Activated CD8-positive, alpha-beta T cell treated with anti-CD3 and anti-CD28 coated beads for 36 hours (primary cell): ENCODE measurements at places on chromosomes 7 and 10. TPM values are rescaled to one million over a fixed set of nuclear protein-coding genes. Genes with fewer than 3 reads are reported as not detected.

DNA sequence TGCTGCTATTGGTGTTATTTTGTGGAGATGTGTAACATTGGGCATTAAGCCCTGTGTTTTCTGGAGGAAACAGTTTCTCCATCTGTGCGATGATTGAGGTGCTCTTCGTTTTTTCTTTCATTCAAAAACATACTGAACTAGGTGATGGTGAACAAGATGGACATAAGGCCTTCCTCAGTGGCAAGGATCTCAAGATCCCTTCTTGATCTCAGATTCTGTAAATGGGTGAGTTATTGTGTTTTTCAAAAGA lies 759 bp upstream of the ELAPOR2 start:
- H3K4me3 ChIP-seq, result peak overlapping the region; percentile 79
- H3K27me3 ChIP-seq, result peaks cover 17% of the 10 kb centered on the region
- H3K36me3 ChIP-seq, result no peaks in the 10 kb centered on the region
- peaks cover 13% of the 10 kb centered on the region for H3K4me1 ChIP-seq
- DNase-seq, result no peak
- H3K27ac ChIP-seq, result peak overlapping the region; percentile 73

DNA sequence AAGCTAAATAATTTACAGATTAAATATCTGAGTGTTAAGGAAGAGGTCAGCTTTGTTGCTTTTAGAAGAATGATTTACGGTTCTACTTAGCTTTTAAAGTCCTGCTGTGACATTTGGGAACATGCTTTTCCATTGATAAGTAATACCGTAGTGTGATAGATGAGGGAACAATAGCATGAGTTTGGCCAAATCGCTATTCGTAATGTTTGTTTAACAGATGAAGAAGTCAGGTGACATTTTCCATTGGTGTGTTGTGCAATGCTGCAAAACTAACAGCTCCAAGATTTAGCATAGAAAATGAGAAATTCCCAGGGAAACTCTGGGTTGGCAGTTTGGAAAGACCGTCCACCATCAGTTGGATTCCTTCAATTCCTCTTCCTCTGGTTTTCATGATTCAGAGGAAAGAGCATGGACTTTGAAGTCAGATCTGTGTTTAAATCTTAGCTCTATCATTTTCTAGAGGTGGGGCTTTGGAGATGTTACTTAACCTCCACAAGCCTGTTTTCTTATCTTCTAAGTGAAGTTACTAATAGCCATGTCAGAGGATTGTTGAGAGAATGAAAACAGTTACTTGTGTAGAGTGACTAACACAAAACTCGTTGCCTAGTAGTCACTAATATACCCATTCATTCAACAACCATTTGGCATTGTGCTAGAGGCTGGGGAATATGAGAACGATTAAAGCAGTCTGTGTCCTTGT lies 140.4 kb upstream of the BMPER start:
- H3K36me3 ChIP-seq, result no peaks in the 10 kb centered on the region
- no peak overlapping the region for H3K27ac ChIP-seq
- no peak for DNase-seq
- H3K4me3 ChIP-seq, result no peak overlapping the region
- H3K27me3 ChIP-seq, result no peaks in the 10 kb centered on the region

DNA sequence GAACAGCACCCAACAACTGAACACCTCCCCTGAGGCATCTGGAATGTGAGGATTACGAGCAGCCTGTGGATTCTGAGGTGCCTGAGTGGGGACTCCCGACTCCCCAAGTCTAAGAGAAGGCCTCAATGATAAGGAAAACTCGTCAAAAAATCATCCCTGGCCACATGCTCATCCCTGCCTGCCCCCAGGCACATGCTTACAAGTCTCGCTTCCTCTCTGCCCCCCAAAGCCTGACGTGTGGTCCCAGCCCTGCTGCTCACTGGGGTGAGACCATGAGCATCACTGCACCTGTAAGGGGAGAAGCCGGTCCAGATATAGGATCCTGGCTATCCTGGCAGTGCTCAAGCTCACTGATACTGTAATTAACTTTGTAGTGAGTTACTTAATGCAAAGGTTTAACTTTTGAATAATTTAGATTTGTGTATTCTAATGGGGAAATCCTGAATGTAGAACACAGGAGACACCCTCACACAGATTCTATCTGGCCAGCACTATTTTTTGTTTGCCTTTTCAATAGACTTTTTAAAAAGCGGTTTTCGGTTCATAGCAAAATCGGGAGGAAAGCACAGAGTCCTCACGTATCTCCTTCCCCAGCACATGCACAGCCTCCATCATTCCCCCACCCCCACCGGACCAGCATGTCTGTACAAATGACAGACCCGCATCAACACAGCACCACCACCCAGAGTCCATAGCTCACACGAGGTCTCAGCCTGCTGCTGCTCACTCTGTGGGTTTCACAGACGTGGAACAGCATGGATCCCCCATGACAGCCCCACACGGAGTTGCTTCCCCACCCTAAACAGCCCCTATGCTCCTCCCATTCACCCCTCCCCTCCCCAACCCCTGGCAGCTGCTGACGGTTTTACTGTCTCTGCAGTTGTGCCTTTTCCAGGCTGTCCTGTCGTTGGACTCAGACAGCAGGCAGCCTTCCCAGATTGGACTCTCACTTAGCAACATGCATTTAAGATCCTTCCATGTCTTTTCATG lies 167.9 kb downstream of the DIP2C start:
- H3K27ac ChIP-seq, result no peak overlapping the region
- no peaks in the 10 kb centered on the region for H3K4me1 ChIP-seq
- peaks cover 5% of the 10 kb centered on the region for H3K27me3 ChIP-seq
- no peaks in the 10 kb centered on the region for H3K36me3 ChIP-seq
- H3K4me3 ChIP-seq, result no peak overlapping the region
- no peak for DNase-seq

GRCh38 chr7:49488573-49488972 lies 284.9 kb upstream of the VWC2 start:
- H3K36me3 ChIP-seq, result no peaks in the 10 kb centered on the region
- no peaks in the 10 kb centered on the region for H3K27me3 ChIP-seq
- H3K27ac ChIP-seq, result no peak overlapping the region
- H3K4me1 ChIP-seq, result no peaks in the 10 kb centered on the region

GRCh38 chr7:52958621-52959140 lies 76.8 kb upstream of the POM121L12 start:
- no peak for DNase-seq
- H3K4me1 ChIP-seq, result no peaks in the 10 kb centered on the region
- no peaks in the 10 kb centered on the region for H3K36me3 ChIP-seq
- H3K4me3 ChIP-seq, result no peak overlapping the region
- H3K27me3 ChIP-seq, result no peaks in the 10 kb centered on the region

- peaks cover 2% of the 10 kb centered on the region for H3K4me1 ChIP-seq
- H3K4me3 ChIP-seq, result no peak overlapping the region
- H3K27ac ChIP-seq, result no peak overlapping the region
- no peak for DNase-seq
- no peaks in the 10 kb centered on the region for H3K27me3 ChIP-seq
Observed at GRCh38 chr7:159084069-159084801, 60.4 kb downstream of the VIPR2 start.

GRCh38 chr10:68625316-68625921 lies 65.3 kb downstream of the TET1 start:
- H3K4me1 ChIP-seq, result peaks cover 23% of the 10 kb centered on the region
- no peaks in the 10 kb centered on the region for H3K36me3 ChIP-seq
- H3K27ac ChIP-seq, result peak overlapping the region; percentile 49
- no peak overlapping the region for H3K4me3 ChIP-seq

DNA sequence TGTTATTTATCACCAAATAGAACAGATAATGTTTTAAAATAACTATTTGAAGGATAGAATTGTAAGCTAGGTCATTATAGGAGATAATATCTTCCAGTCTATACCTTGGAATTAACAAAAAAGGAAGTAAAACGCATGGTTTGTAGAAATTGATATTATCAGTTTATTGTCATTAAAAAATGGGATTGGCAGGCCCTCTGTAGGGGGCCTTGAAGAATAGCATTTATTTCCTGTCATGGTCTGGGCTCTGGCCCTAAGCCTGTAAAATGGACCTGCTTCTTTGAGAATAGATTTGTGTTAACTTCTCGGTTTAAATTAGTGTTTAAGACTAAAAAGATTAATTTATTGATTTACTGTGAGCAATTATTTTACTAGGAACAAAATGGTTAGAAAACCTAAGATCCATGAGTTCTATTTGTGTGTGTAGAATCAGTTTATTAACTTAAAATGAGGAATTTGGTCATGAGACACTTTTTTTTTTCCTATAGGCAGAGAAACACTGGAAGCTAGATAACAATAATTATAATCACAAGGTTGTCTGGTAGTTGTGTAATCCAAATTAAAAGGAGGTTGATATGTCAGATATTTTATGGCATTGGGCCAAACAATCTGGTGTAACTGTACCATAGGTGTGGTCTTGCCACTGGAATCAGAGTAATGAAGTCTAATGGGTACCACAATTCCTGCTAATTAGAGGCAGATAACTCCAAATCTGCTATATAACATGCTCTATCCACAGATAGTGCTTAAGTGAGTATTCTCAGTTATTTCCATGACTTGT lies 197.4 kb upstream of the FOXP2 start:
- DNase-seq, result no peak
- H3K27ac ChIP-seq, result no peak overlapping the region
- no peaks in the 10 kb centered on the region for H3K36me3 ChIP-seq
- H3K4me1 ChIP-seq, result no peaks in the 10 kb centered on the region

GRCh38 chr10:13340068-13340467 lies 8.0 kb downstream of the SEPHS1 start:
- peaks cover 33% of the 10 kb centered on the region for H3K4me1 ChIP-seq
- peak overlapping the region; percentile 11 for H3K4me3 ChIP-seq
- no peak for DNase-seq

- peaks cover 19% of the 10 kb centered on the region for H3K4me1 ChIP-seq
- no peak for DNase-seq
- no peaks in the 10 kb centered on the region for H3K36me3 ChIP-seq
- peaks cover 66% of the 10 kb centered on the region for H3K27me3 ChIP-seq
Observed at GRCh38 chr10:71213761-71214440, 1.5 kb downstream of the UNC5B start.

GRCh38 chr7:113561446-113561845 lies 357.4 kb downstream of the PPP1R3A start:
- H3K27me3 ChIP-seq, result no peaks in the 10 kb centered on the region
- DNase-seq, result no peak
- H3K4me1 ChIP-seq, result no peaks in the 10 kb centered on the region
- no peak overlapping the region for H3K27ac ChIP-seq

DNA sequence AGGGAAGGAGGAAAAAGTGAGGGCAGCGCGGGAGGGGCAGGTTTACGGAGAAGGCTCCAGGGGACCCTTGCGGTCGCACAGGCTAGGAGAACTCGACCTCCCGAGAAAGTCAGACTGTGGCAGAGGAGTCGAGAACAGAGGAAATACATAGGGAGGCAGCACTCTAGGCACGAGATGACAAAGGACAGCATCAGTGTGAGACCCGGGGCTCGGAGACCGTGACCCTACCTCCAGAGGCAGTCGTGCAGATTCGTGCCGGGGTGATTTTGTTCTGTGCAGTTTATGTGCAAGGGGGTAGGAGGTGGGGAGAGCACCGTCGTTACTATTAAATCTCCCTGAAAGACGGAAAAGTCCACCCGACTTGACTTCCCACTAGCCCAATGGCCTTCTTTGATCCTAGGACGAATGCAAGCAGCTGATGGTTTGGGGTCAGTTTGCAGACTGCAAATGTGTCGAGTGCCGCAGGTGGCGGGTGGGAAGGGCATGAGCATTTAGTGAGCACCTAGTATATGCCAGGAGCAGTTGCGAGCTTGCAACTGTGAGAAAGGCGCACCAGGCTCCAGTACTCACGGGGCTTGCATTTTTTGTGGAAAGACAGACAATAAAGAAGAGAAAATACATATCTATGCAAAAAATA lies 674 bp upstream of the OSBPL3 start:
- peak overlapping the region; percentile 83 for H3K4me3 ChIP-seq
- H3K27ac ChIP-seq, result peak overlapping the region; percentile 89
- DNase-seq, result peak; percentile 69

GRCh38 chr7:146773506-146773905 lies 656.9 kb downstream of the CNTNAP2 start:
- no peaks in the 10 kb centered on the region for H3K4me1 ChIP-seq
- no peaks in the 10 kb centered on the region for H3K27me3 ChIP-seq
- DNase-seq, result no peak
- no peak overlapping the region for H3K27ac ChIP-seq
- H3K36me3 ChIP-seq, result no peaks in the 10 kb centered on the region
- no peak overlapping the region for H3K4me3 ChIP-seq

DNA sequence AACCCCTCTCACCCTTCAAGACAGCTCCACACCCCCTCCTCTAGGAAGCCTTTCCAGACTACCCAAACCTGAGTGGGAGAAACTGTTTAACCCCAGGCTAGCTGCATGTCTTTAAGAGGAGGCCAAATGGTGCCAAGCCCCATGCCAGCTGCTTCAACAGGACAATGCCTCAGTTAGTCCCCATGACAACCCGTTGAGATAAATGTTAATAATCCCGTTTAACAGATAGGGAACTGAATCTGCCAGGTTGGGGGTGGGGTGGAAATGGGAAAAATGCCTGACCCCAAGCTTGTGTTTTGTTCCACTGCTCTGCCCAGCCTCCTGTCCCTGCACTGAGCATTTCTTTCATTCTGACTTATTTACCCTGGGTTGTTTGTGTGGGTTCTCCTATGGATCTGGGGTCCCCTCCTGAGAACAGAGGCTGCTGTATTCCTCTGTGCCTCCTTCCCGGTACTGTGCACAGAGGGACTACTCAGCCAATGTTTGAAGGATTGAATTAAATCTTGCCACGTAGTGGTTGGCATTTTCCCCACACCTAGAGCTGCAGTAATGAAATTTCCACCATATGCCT lies 452.6 kb upstream of the ZMIZ1 start:
- H3K4me3 ChIP-seq, result no peak overlapping the region
- H3K27ac ChIP-seq, result no peak overlapping the region
- no peaks in the 10 kb centered on the region for H3K4me1 ChIP-seq
- DNase-seq, result no peak

- H3K27me3 ChIP-seq, result no peaks in the 10 kb centered on the region
- H3K36me3 ChIP-seq, result no peaks in the 10 kb centered on the region
- no peak overlapping the region for H3K27ac ChIP-seq
- no peaks in the 10 kb centered on the region for H3K4me1 ChIP-seq
- no peak for DNase-seq
Observed at GRCh38 chr7:112103246-112103645, 103.0 kb downstream of the DOCK4 start.

DNA sequence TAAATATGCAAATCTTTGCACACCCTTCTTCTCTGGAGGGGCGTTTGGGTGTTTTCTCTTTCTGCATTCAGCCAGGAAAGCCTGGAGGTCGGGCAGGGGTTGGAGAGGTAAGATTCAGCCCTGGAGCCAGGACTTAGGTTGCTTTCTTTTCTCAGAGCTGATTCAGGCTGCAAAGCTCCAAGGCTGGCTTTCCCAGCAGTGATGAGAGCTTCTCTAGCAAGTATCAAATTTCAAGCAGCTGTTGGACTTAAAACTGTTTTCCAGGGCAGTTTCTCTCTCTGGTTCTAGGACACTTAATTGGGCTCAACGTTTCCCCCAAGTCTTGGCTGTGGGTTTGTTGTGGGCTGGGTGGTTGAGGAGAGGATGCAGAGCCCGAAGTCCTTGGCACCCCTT lies 608 bp downstream of the AKR1B10 start:
- no peak overlapping the region for H3K4me3 ChIP-seq
- DNase-seq, result no peak
- peaks cover 8% of the 10 kb centered on the region for H3K27me3 ChIP-seq
- H3K36me3 ChIP-seq, result no peaks in the 10 kb centered on the region
- H3K27ac ChIP-seq, result no peak overlapping the region
- no peaks in the 10 kb centered on the region for H3K4me1 ChIP-seq

GRCh38 chr10:7471720-7472367 lies 61.0 kb upstream of the SFMBT2 start:
- peaks cover 25% of the 10 kb centered on the region for H3K4me1 ChIP-seq
- DNase-seq, result peak; percentile 31
- peak overlapping the region; percentile 65 for H3K4me3 ChIP-seq
- no peaks in the 10 kb centered on the region for H3K27me3 ChIP-seq
- peak overlapping the region; percentile 77 for H3K27ac ChIP-seq
- no peaks in the 10 kb centered on the region for H3K36me3 ChIP-seq

Gene LIPN
- not detected for total RNA-seq

Gene AKR1C1
- 0.45 TPM for total RNA-seq

Gene PLCE1
- not detected for total RNA-seq

Gene MBLAC1
- 2.1 TPM for total RNA-seq

Gene ITIH5
- not detected for total RNA-seq

Gene SSC4D
- 0.68 TPM for total RNA-seq
